ENCODE measurements at places on chromosomes 13 and 19.

DNA sequence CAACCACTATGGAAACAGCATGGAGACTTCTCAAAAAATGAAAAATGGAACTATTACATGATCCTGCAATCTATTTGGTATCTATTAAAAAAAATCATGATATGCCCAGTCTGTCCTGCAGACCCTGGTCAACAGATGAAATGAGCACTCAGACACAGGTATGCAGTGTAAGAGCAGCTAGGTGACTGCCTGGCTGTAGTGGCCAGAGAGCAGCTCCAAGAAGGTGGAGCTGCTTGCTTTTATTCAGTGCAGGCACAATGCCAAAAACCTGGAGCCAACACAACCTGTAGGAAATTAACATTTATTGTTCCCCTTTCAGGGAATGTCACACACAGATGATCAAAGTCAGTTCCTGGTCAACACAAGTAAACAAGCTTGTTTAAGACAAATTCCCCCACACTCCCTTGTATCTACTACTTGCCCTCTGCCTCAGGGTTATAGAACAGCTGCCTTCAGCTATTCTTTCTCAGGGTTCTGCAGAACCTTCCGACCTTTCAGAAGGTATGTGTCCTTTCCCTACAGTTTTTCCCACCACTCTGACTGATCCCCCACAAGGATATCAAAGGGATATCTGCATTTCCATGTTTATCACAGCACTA is 933.7 kb upstream of the SLITRK5 start:
- DNase-seq, result no peak

GRCh38 chr19:47695533-47696262 is 17.5 kb upstream of the EHD2 start:
- DNase-seq, result no peak

DNA sequence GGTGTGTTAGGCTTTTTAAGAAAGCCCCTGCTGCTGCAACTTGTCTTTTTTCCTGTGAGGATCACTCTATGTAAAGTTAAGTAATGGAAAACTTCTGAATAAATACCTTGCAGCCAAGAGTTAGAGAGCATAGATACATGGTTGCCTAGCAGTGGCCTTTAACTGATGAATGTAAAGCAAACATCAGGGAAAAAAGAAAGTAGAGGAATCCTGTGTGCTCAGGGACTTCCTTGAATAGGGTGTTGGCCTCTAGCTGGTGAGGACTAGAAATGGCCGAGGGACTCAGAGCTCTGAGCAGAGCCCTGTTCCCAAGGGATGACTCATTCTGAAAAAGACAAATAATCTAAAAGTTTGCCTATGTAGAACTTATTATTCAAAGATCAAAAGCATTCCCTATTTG is 135.7 kb downstream of the MIPEP start:
- no peak for DNase-seq

GRCh38 chr13:82962397-82962796 is 919.9 kb downstream of the SLITRK1 start:
- no peak for DNase-seq

DNA sequence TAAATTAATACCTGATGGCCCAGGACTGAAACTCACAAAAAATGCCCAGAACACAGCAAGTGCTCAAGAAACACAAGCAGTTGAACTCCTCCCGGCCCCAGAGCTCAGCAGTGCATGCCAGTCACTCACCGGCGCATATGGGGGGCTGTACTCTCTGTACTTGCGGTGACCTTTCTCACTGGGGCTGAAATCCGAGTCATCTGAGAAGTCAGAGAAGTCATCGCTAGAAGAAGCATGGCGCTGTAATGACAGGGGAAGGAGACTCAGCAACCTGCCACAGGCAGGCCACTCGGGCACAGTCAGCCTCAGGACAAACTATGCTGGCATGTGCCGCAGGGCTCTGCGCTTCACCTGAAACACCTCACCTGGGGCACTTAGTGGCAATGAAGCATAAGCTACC is 19.7 kb downstream of the ZC3H4 start:
- peak; percentile 55 for DNase-seq

GRCh38 chr19:43700395-43701000 is 15.4 kb upstream of the IRGC start:
- no peak for DNase-seq

- no peak for DNase-seq
Measured at GRCh38 chr13:58660826-58661225, 1029.3 kb downstream of the PCDH17 start.

DNA sequence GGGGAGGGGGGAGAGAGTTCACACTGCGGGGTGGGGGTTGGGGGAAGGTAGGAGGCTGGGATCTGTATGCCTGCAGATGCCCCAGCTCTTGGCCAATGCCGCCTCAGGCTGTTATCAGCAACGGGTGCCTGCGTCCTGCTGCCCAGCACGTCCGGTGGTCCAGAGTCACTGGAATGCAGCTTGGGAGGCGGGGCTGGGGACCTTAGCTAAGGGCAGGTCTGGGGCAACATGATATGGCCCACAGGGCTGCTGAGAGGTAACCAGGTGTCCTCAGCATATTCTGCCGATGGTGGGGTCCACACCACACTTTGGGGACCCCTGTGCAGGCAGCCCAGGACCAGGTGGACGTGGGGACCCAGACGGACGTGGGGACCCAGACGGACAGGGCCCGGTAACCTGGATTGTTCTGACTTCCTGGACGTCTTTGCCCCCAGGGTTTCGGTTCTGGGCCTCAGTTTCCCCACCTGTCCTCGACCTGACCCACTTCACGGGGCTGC is 668 bp upstream of the ARHGAP45 start:
- DNase-seq, result no peak

- no peak for DNase-seq
Measured at GRCh38 chr19:48737360-48737998, 2.9 kb downstream of the RASIP1 start.

- DNase-seq, result no peak
Measured at GRCh38 chr13:24185591-24186232, 25.2 kb downstream of the SPATA13 start.

DNA sequence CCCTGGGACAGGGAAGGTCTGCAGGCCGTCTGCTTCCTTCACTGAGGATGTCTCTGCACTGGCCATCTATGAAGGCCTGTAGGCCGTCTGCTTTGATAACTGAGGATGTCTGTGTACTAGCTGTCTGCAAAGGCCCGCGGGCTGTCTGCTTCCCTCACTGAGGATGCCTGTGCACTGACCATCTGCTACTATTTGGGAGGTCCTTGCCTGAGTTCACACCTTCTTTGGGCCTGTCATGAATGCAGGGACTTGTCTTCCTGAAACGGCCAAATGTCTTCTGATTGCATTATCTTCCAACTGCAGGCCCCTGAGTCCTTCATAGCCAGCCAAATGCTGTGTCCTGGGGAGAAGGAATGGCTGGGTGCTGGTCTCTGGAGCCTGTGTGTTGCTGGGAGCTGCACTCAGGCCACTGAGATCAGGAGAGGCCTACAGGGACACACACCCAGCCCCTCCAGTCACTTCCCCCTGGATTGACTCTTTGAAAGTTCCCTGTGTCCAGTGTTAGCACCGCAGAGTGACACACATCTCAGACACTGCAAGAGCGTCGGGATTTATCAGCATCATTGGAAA is 72.9 kb downstream of the TEX29 start:
- DNase-seq, result no peak

DNA sequence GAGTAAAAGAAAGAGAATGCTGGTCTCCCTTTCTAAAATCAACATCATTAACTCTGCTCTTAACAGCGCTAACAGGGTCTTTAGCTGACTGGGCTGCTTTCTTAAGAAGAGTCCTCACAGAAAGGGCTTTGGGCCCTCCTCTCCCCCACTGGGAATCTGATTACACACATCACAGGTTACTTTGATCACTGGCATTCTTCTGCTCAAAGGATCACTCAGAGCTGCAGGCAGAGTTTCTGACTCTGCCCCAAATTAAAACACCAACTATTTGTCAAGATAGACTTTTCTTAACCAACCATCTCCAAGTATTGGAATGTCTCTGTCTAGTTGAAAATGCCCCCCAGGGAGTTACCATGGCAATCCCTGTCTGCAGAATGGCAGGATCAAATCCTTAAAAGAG is 31.1 kb upstream of the SIAH3 start:
- DNase-seq, result no peak

- no peak for DNase-seq
Measured at GRCh38 chr13:71704656-71705055, 162.3 kb downstream of the DACH1 start.

DNA sequence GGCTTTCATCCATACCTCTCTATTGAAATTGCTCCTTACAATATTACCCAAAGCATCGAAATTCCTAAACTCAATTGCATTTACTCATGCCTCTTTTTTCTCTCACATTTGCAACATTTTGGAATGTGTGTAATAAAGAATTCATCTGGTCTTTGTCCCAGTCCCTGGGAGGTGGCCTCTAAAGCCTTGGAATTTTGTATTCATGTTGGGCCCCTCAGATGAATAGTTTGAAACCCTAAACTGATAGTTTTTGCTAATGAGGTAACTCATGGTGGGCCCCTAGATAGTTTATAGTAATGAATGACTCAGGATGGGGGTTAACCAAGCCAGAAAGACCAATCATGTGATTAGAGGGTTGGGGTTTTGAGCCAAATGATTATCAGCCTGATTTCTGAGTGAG is 490.4 kb downstream of the DIAPH3 start:
- no peak for DNase-seq

DNA sequence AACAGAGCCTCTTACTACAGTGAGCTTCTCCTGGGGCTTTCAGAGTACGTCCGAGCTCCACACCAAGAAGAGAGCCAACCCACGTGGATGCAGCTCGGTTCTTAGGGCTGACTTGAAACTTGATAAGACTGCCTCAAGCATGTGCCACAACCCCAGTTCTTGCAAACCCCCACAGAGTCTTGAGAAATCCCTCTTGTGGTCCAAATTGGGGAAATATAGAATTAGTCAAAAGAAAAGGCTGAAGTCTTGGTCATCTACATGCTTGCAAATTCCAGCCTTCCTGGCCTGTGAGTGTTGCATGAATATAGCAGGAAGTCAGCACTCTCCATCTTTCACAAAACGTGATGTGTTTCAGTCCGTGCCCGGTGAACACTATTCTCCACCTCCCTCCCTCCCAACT is 95.2 kb downstream of the GGACT start:
- DNase-seq, result no peak

- DNase-seq, result no peak
Measured at GRCh38 chr13:95279016-95279415, 22.2 kb downstream of the ABCC4 start.

- no peak for DNase-seq
Measured at GRCh38 chr19:30605333-30605732, 233.1 kb downstream of the ZNF536 start.

DNA sequence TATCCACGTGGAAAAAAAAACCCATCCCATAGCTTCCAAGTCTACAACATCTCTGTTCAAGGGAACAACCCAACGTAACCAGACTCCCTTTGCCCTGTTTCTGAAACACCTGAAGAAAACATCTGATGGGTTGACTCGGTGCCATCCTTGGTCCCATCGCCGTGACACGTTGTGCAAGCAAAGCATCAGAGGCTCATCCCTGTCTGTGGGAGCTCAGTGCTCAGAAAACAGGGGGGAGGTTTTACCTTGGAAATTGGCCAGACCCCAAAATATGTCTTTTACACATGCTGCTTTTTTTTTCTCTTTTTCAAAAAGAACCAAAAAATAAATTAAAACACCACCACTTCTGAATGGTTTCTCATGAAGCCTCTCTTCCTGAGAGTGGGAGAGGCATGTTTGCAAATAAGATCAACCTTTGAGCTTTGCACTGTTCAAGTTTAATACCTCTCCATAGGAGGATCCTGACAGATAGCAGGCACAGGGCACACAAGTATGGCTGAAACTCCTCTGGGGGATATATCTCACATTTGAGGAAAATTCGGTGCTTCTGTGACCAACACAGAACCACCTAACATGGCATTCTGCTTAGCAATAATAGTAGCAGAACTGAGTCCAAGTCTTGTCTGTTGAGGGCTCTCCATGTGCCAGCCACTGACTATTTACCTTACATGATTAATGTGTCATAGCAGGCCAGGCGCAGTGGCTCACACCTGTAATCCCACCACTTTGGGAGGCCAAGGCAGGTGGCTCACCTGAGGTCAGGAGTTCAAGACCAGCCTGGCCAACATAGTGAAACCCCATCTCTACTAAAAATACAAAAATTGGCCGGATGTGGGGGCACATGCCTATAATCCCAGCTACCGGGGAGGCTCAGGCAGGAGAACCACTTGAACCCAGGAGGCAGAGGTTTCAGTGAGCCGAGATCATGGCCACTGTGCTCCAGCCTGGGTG is 7.0 kb upstream of the PVR start:
- no peak for DNase-seq

GRCh38 chr13:99749271-99750019 is 222.1 kb downstream of the ZIC5 start:
- DNase-seq, result no peak

- no peak for DNase-seq
Measured at GRCh38 chr13:88456151-88456550, 785.0 kb downstream of the SLITRK5 start.

- DNase-seq, result no peak
Measured at GRCh38 chr13:110759710-110760109, 46.2 kb downstream of the ING1 start.

GRCh38 chr19:7965259-7965841 is 21.9 kb upstream of the TIMM44 start:
- DNase-seq, result no peak

DNA sequence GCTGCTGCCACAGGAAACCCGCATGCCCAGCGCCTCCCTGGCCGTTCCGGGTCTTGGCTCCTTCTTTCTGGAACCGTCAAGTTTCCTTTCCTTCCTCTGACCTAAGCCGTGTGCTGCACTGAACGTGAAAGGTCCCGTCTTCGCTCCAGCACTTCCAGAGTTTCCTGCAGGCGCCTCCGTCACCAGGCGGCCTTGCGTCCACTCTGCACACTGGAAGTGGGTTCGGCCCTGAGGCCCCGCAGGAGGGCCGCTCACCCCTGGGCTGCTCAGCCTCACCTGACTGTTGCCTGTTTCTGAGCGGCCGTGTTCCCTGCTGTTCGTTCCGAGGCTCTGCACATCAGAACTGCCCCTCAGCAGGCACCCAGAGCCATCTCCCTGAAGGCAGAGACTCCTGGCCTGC is 12.3 kb upstream of the MEX3D start:
- DNase-seq, result no peak

DNA sequence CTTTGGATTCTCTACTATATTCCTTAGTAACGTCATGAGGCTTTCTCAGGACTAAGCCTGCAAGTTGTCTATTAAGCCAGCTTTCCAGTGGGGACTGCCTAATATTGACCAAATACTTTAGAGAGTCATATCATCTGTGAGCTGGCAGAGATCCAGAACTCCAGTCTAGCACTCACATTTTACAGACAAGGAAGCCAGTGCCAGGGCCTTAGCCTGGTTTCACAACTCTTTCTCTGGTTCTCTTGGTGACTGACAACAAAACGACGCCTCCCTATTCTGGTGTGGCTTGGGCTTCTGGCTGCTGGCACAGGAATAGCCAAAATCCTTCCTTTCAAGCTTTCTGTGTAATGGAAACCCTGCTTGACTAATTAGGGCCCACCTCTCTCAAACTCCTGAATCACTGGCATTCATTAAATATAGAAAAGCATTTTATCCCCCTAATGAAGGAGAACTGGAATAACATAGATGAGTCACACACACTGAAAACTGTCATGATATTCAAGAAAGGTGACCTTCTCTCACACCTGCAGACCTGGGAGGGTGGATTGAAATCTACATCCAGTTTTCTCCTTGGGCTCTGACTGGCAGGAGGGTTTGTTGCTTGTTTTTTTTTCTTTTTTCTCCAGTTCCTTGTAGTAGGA is 75.2 kb upstream of the UBL3 start:
- no peak for DNase-seq
